ENCODE measurements at places on chromosomes 11 and 22.

- no peak for DNase-seq
These were observed 34.5 kb downstream of the TPST2 start for GRCh38 chr22:26555478-26555877.

GRCh38 chr11:44133335-44133946 is 38.0 kb downstream of the EXT2 start:
- DNase-seq = no peak

DNA sequence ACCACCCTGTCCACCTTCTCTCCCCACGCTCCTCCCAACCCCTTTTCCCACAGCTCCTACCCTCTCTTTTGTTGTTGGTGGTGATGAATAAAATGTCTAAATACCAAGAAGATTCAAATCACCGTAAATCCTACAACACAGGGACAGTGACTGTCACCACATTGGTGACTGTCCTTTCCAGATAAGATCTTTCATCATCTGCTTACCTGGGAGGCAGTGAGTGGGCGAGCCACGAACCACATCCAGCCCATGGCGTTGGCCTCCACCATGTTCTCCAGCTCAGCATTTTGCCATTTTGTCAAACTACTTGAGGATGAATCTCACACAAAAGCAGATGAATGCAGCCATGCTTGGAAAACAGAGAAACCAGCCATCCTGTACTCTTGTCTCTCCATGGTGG is 6.7 kb upstream of the CYTH4 start:
- no peak for DNase-seq

GRCh38 chr11:133443206-133443747 is 89.0 kb downstream of the OPCML start:
- DNase-seq = no peak

- no peak for DNase-seq
These were observed 5.0 kb downstream of the C11orf58 start for GRCh38 chr11:16743478-16743877.

DNA sequence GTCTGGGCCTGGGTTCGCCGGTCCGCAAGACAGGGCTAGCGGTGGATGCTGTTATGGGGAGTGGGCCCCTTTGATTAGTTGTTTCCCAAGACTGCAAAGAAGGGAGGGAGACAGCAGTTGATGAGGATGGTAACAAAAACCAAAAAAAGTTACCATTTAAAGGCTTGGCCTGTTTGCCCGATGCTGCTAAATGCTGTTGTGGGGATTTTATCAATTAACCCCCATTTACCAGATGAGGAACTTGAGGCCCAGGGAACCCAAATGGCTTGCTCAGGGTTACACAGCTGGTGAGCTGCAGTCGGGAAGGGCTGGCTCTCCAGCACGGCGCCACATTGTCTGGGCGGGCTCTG is 3.4 kb downstream of the TRPT1 start:
- no peak for DNase-seq

DNA sequence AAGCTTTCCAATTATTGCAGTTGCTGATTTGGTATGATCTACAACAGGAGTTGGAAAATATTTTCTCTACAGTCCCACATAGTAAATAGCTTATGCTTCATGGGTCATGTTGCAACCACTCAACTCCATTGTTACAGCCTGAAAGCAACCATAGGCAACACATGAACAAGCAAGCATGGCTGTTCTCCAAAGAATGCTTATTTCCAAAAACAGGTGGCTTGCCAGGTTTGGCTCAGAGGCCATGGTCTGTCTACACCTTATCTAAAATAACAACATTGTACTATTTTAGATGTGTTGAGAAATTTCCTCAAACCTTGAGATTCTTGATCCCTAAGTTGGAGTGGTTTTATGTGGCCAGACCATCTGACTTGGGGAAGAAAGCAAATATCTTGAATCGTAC is 153.9 kb upstream of the MPPED2 start:
- DNase-seq = no peak

- no peak for DNase-seq
These were observed 525.8 kb upstream of the FAT3 start for GRCh38 chr11:91698845-91699244.

DNA sequence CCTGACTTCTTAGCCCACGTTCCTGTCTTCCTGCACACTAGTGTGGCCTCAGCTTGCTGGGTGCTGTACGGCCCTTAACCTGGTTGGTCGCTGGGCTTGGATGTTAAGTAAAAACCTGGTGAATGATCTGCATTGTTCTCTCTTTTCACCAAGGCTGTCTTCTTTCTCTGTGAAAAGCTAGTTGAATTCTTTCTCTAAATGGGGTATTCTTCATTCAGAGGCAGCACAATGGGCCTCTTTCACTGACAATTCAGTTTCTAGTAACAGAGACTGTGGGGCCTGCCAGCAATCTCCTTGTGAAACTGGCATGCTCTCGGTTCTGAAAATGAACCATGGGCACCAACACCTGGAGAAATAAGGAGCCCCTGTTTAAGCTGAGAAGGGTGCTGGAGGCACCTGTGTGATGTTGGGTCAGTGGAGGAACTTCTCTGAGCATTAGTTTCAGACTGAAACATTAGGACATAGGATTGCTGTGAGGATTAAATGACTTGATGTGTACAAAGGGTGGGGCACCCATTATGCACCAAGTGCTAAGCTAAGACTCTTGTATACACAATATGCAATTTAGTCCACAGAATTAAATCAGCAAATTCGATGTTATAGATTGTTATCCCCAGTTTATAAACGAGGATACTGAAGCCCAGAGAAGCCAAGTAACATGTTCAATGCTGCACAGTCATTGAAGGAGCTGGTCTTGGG is 33.1 kb upstream of the ELF5 start:
- no peak for DNase-seq

- no peak for DNase-seq
These were observed 3.2 kb downstream of the LTBP3 start for GRCh38 chr11:65554842-65555430.

GRCh38 chr22:35299217-35299672 is 449 bp upstream of the TOM1 start:
- no peak for DNase-seq

DNA sequence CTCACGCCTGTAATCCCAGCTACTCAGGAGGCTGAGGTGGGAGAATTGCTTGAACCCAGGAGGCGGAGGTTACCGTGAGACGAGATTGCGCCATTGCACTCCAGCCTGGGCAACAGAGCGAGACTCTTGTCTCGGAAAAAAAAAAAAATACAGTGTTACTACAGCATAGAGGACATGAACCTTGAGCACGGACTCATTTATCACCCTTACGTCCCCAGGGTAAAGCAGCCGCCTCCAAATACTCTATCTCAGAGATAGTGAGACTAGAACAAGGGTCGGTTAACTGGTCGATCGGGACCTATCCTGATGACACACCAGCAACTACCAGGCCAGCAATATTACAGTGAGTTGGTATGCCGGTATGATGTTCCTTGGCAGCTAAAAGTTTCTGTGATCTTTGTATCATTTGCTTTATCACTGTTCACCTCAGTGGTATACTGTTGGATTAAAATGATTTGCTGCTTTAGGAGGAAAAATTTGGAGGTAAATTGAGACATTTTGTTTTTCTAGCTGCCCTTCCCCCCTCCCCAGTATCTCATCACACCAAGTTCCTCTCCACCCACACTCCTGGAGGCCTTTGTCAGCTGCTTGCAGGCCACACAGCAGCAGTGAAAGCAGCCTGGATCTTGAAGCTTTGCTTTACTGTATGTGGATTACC is 7.0 kb upstream of the SIDT2 start:
- DNase-seq = no peak

GRCh38 chr11:70397983-70398833 is at the start of gene CTTN:
TSS of gene CTTN (plus strand) at chr11:70398529. CDS start at chr11:70407298, 8,769 bp downstream.
- DNase-seq = peak; percentile 59

DNA sequence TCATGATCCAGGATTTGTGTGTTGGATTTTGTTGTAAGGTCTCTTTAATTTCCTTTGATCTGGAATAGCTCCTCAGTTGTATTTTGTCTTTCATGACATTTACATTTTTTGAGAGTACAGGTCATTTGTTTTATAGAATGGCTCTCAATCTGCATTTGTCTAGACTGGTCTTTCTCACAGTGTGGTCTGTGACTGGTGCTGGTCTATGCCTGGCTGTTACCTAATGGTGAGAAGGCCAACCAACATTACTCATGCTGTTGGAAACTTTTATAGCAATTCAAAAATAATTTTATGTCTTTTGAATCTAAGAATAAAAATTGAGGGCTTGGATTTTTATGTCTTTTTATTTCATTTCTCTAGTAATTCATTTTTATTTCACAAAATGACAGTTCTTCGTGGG is 3.9 kb upstream of the NCR3LG1 start:
- no peak for DNase-seq

DNA sequence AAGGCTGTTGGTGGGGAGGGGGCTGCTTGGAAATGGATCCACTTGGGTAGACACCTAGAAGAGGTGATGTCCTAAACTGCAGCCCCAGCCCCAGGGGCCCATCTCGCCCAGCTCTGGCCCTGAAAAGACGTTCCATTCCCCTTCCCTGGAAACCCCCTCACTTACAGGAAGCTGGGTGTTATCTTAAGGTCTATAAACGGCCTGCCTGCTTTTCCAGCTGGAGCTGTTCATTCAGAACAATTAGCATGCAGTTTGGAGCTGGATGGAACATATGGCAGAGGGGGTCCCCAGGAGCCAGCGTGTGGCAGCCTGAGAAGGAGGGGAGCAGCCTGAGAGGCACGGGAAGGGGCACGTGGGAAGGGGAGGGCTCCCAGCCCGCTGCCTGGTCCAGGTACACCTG is 139.6 kb downstream of the PKNOX2 start:
- DNase-seq = no peak

DNA sequence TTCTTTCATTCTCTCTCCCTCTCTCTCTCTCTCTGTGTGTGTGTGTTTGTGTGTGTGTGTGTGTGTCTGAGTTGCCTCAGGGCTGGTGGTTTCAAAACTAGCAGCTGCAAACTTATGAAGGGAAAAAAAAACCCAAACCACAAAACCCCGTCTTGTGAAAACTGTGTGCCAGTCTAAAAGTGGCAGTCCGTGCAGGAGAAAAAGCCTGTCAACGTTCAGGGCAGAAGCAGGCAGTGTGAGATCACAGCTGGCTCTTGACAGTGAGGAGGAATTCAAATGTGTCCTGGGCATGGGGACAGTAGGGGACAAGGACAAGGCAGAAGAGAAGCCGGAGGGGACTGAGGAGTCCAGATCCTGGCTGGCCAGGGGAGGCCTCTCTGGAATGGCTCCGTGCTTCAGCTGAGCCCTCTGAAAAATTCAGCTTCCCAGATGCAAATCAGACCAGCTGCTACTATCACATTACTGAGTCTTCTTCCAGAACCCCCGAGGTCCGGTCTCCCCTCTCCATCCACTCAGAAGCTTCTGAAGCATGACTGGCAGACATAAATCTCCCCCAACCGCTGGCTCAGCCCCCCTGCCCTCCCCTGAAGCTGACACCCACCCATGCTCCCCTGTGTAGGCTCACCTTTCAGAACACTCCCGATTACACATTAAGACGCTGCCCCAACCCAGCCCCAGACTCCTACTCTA is 31.9 kb downstream of the FLI1 start:
- peak; percentile 44 for DNase-seq

- DNase-seq = peak; percentile 7
These were observed 825 bp downstream of the FBXO3 start for GRCh38 chr11:33773404-33773986.

GRCh38 chr22:27632451-27633295 is 168.9 kb downstream of the MN1 start:
- no peak for DNase-seq

DNA sequence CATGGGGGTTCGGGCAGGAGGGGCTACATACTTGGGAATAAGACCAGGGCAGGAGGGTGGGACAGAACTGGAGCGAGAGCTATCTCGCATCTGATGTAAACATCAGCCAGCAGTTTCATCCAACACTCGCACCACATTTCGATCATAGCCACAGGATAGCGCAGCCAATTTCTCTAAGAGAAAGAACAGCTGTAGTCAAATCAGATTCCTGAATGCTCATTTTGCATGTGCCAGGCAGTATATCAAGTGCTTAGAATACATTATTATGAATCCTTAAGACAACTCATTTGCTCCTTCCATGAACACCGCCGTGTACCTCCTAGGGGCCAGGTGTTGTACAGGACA is 14.5 kb downstream of the DGCR2 start:
- DNase-seq = no peak

DNA sequence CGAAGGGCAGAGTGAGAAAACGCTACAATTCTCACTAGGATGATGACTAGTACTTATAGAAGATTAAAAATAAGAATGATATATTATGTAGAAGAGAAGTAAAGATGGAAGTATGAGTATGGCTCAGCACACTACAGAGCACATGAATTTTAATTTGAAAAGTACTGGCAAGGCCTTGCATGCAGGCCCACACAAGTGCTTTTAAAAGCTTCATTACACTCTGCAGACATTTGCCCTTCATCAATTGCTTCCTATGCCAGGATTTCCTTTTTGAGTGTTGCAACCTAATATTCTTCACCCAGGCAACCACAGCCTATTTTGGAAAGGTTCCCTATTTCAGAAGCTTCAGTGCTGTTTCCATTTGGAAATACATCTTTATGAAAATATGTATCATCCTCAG is 81.1 kb downstream of the LARGE2 start:
- no peak for DNase-seq

DNA sequence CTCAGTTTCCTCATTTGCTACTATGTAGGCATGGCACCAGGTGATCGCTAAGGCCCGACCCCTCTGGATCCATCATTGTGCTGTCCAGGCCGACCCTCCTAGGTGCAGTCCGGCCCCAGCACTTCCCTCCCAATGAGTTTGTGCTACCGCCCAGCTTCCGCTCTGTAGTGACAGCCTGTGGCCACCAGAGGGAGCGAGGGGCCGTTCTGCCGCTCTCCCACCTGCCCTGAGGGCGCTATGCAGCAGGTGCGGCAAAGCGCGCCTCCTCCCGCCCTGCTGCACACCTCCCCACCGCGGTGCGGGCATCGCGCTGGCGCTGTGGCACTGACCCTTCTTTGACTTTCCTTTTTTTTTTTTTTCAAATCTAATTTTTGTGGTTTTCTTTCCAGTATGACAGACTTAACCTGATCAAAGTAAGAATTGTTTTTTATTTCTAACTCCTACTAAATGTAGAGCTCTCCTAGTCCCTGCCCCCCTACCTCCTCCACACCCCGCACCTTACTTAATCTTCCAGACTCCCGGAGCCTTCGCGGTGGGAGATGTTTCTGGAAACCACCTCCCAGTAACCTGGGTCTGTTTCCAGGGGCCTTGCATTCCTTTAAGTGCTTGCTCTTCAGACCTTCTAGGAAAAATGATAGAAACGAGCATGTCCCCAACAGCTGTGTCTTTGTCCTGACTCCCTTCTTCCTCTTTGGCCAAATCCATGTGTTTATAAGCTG is 73.7 kb downstream of the SCN3B start:
- peak; percentile 37 for DNase-seq

DNA sequence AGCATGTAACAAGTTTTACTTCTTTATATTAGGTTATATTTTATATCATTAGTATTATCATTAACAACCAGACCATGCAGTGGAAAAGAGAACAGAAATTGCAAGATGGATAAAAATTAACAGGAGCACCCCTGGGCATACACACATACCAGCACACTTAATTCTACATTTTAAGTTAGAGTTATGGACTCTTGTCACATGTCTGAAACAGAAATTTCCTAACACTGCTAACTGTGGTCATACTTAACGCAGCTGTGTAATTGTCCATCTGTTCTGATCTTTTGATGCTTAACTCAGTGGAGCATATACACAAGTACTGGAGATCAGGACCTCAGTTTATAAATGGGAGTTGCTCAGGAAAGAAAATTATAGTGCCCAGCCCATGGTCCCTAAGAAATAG is 358 bp downstream of the OR52H1 start:
- DNase-seq = no peak
